Thoracic aorta (tissue), 2 donors: ENCODE measurements at places on chromosomes 5 and 9.

- DNase-seq, result no peak
Measured at GRCh38 chr5:66789434-66789833, 193.2 kb downstream of the MAST4 start.

- DNase-seq, result no peak
Measured at GRCh38 chr5:66713998-66714397, 117.8 kb downstream of the MAST4 start.

DNA sequence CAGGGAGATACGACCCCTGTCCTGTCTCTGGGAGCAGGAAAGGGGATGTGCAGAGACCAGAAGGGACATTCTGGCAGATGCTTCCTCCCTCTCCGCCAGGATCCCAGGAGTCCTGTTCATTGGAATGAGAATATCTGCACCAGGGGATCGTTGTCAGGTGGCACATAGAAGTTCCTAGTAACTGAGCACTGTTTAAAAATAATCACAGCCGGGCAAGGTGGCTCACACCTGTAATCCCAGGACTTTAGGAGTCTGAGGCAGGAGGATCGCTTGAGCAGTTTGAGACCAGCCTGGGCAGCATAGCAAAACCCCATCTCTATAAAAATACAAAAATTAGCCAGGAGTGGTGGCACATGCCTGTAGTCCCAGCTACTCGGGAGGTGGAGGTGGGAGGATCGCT, 12.3 kb downstream of the SARDH start:
- DNase-seq, result no peak

GRCh38 chr5:159057996-159058395, 41.7 kb downstream of the EBF1 start:
- no peak for DNase-seq

DNA sequence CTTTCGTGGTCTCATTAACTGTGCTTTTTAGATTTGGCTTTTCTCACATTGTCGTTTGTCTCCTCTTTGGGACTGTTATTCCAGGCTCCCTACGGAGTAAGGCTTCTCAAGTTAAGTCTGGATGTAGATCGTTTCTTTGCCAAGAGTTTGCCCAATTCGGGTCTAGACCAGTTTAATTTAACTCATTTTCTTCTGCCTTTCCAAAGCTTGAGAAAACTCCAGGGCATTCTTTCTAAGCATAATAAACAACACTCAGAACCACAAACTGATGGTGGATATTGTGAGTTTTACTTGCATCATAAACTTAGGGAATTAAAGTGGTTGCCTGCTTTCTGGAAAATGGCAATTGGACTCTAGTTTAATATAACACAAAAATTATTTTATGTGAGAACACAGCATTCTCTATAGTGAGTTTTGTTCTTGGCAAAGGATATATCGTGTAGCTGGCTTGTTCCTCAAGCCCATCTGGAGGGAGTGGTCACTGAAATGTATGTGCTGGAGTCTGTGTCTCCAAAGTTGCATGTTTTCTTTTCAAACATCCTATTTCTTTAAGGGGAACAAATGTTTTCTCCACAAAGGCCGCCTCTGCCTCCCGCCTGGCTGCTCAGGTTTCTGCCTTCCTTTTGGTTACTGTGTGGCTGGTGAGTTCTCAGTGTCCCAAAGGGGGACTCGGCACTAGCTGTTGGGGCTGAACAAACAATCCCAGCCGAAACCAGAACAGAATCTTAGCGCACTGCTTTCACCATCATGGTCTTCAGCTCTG, 211.3 kb upstream of the FBN2 start:
- no peak for DNase-seq
